ENCODE measurements at places on chromosomes 1 and 21. TPM values are rescaled to one million over a fixed set of nuclear protein-coding genes. Genes with fewer than 3 reads are reported as not detected.

The PCP4 gene
- not detected for total RNA-seq

The AJAP1 gene
- not detected for total RNA-seq

GRCh38 chr1:186689907-186690306 is 9.7 kb upstream of the PTGS2 start:
- peaks cover 13% of the 10 kb centered on the region for H3K27me3 ChIP-seq
- no peak for DNase-seq
- H3K4me3 ChIP-seq: no peak overlapping the region
- no peak overlapping the region for H3K27ac ChIP-seq

- DNase-seq: no peak
- peaks cover 67% of the 10 kb centered on the region for H3K36me3 ChIP-seq
- no peak overlapping the region for H3K4me3 ChIP-seq
- H3K4me1 ChIP-seq: peaks cover 43% of the 10 kb centered on the region
- no peak overlapping the region for H3K27ac ChIP-seq
Observed at GRCh38 chr1:12443151-12443550, 174.9 kb downstream of the DHRS3 start.

GRCh38 chr1:208520438-208521099 is 276.4 kb upstream of the PLXNA2 start:
- peaks cover 3% of the 10 kb centered on the region for H3K27me3 ChIP-seq
- DNase-seq: no peak
- H3K4me1 ChIP-seq: no peaks in the 10 kb centered on the region
- no peak overlapping the region for H3K4me3 ChIP-seq
- H3K27ac ChIP-seq: no peak overlapping the region

DNA sequence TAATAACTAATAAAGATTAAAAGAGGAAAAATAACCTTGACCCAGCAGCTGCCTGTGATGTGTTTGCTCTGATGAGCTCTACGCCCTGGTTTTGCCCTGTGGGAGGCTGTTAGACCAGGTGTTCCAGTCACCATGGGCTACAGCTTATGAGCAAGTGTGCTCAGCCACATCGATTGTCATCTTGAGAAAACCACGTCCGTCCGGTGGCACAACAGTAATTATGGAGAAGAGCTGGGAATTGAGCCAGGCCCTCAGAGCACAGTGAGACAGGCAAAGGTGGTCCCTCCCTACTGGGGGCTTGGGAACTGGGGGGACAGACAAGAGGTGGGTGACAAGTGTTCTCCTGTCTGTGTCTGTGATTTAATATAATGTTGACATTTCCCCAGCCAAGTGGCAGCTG is 420.5 kb downstream of the MATN1 start:
- no peaks in the 10 kb centered on the region for H3K36me3 ChIP-seq
- H3K4me1 ChIP-seq: no peaks in the 10 kb centered on the region
- H3K27me3 ChIP-seq: no peaks in the 10 kb centered on the region
- H3K4me3 ChIP-seq: no peak overlapping the region
- no peak overlapping the region for H3K27ac ChIP-seq

DNA sequence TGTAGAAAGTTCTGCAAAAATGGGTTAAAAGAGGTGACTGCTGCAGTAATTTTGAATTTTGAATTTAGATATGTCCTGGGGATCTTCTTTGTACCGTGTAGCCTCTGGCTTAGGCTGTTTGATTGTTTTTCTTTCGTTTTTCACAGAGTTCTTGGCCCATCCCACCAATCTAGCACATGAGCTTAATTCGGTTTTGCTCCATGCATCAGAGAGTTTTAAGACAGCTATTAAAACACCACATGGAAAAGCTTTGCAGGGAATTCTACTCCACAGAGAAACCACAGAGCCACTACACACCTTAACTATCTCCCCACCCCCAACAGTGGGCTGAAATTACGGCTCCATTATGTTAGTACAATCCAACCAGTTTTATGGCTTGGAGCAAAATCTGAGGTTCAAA is 25.5 kb downstream of the SPAG17 start:
- H3K27ac ChIP-seq: no peak overlapping the region
- no peaks in the 10 kb centered on the region for H3K27me3 ChIP-seq
- no peak overlapping the region for H3K4me3 ChIP-seq

DNA sequence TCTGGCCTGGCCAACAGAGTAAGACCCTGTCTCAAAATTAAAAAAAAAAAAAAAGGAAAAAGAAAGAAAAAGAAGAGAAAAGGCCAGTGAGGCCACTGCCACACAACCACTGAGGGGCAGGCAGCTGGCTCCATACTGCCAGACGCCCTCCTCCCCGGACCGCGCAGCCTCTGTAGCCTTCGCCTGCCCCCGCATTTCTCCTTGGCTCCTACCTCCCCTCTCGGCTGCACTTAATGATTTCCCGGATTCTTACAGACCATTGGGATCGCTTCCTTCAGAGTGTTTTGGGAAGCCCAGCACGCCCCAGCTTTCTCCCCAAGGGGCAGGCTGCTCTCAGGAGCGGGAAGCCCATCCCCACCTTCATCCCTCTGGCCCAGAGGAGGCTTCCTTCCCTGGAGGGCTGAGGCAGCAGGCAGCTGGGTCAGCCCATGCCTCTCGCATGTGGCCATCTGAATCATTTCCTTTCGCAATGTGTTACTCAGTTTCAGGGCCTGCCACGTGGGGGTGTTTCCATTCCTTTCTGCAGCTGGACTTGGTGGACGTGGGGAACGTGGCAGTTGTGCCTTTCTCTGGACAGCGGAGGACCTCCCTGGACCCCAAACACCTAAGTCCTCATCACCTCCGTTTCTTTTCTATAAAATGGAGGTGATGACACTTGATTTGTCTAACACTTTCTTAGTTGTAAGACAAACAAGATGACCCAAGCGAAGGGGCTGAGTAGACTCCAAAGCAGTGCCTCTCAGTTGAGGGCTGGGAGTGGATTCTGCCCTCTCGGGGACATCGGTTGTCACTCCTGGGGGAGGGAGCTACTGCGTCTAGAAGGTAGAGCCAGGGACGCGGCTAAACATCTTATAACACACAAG is 2.3 kb downstream of the SLC2A5 start:
- no peak overlapping the region for H3K4me3 ChIP-seq
- peaks cover 14% of the 10 kb centered on the region for H3K4me1 ChIP-seq
- peaks cover 17% of the 10 kb centered on the region for H3K27me3 ChIP-seq
- H3K27ac ChIP-seq: no peak overlapping the region

DNA sequence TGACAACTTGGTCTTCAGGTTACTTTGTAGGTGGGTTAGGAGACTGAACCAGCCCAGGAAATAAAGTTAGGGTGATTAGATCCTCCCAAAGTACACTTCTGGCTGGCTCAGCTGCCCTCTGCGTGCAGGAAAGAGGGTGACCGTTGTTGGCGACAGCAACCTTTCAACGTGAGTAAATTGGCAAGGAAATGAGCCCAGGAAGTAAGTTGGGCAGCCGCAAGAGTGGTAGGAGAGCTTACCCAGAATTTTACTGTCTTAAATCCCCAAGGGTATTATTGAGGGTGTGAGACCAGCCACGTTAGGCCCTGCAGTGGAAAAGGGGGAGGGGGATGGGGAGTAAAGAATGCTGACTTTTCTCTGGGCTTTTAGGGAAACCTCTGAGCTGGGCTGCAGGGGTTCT is 1.6 kb downstream of the TENT5C start:
- peaks cover 56% of the 10 kb centered on the region for H3K4me1 ChIP-seq
- H3K27ac ChIP-seq: peak overlapping the region; percentile 98
- H3K27me3 ChIP-seq: peaks cover 14% of the 10 kb centered on the region
- H3K4me3 ChIP-seq: peak overlapping the region; percentile 100

- DNase-seq: no peak
- no peak overlapping the region for H3K4me3 ChIP-seq
- H3K4me1 ChIP-seq: no peaks in the 10 kb centered on the region
- H3K27me3 ChIP-seq: peaks cover 10% of the 10 kb centered on the region
Observed at GRCh38 chr1:43288058-43288784, 2.8 kb upstream of the C1orf210 start.
